Esophagus muscularis mucosa (tissue), 4 donors: ENCODE measurements at places on chromosomes 1 and 21.

DNA sequence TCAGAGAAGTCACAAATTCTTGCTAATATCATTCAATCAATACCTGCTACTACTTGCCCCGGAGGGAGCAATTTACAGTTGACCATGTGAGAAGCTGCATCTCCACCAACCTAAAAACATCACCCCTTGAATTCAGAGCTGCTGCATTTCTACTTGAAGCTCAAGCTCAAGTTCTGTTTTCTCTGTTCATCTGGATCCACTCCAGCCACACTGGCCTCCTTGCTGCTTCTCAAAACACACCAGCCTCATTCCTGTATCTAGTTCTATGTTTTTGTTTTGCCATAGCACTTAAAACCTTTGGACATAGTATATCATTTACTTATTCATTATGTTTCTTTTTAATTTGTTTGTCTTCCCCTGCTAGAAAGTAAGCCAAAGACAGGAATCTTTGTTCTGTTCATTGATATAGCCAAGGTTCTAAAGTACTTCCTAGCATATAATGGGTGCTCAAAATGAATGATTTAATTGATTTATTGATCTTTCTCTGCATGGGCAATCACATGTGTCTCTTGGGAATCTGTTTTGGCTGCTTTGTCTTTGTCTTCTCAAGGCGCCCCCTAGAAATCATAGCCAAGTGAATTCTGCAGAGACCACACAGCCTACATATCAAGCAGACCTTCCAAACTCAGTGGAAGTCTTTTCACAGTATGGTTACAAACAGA lies 23.6 kb downstream of the SYF2 start:
- DNase-seq, result no peak

- DNase-seq, result no peak
Observed at GRCh38 chr1:84298684-84299535, 2.6 kb upstream of the SAMD13 start.

GRCh38 chr1:119732465-119733168 lies 20.9 kb downstream of the PHGDH start:
- no peak for DNase-seq

- peak; percentile 64 for DNase-seq
Observed at GRCh38 chr21:41993744-41994143, 16.4 kb downstream of the ZBTB21 start.

- DNase-seq, result no peak
Observed at GRCh38 chr1:158212320-158212719, 31.6 kb downstream of the CD1D start.

GRCh38 chr1:41672173-41672572 lies 187.7 kb upstream of the EDN2 start:
- no peak for DNase-seq

DNA sequence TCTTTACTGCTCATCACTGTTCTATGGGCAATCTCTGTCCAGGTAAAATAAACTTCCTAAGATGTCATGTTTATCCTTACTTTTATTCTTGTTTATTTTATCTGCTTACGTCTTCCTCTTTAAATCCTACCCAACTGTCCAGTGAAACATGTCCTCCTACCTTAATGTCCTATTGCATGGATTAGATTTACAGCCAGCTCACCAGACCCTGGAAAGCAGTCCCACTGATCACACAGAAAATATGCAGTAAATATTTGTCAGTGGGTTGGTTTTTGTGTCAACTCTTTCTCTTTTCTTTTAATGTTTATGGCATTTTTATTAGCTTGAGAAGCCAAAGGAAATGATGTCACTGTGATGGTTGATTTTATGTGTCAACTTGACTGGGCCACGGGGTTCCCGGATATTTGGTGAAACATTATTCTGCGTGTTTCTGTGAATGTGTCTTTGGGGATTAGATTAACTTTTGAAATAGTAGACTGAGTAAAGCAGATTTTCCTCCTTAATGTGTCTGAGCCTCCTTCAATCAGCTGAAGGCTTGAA lies 258.3 kb downstream of the SRGAP2C start:
- no peak for DNase-seq

GRCh38 chr1:20061866-20062265 lies 8.1 kb upstream of the PLA2G5 start:
- DNase-seq, result peak; percentile 53

DNA sequence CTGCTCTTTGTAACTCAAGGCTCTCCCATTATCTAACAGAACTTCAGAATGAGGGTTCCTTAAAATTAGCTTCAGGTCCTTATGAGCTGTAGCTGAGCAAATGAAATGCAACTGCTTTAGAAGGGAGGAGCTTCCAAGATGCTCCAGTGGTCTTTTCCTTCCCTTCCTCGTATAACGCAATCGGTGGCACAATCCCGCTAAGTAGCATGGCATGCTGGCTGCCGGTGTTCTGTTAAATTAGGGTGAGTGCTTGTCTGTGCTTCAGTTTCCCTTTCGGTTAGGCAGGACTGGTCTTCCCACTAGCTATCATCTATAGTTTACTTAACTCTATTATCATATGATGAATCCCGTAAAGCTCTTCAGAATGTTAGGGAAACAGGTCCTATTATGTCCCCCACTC lies 917 bp downstream of the KIAA0040 start:
- peak; percentile 90 for DNase-seq

DNA sequence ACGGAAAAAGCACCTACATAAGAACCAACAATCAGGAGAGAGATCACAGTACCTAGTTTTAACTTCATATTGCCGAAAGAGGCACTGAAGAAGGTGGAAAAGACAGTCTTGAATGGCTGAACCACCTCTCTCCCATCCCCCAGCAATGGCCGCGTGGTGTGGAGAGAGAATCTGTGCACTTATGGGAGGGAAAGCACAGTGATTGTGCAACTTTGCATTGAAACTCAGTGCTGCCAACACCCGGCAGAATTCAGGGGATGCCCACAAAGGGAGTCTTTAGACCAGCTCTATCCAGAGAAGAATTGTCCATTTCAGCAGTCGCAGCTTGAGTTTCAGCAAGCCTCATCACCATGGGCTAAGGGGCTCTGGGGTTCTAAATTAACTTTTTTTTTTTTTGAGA lies 186.3 kb upstream of the USP25 start:
- no peak for DNase-seq

GRCh38 chr1:180966312-180966711 lies 53.6 kb downstream of the KIAA1614 start:
- DNase-seq, result no peak

DNA sequence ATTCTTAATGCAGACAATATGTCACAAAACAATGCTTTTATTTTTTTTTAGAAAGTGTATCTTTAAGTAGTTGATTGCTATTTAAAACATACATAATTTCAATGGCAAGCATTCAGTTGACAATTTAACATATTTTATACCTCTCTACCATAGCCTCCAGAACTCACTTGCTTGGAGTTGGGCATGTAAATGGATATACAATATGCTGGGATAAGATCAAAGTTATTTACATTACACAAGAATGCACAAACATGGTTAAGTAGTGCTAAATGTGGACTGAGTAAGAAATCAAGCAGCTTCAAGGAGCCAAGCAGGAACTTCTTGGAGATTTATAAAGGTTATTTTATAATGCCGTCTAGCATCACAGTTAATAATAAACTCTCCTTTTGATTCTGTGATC lies 17.0 kb downstream of the CLCA4 start:
- no peak for DNase-seq

DNA sequence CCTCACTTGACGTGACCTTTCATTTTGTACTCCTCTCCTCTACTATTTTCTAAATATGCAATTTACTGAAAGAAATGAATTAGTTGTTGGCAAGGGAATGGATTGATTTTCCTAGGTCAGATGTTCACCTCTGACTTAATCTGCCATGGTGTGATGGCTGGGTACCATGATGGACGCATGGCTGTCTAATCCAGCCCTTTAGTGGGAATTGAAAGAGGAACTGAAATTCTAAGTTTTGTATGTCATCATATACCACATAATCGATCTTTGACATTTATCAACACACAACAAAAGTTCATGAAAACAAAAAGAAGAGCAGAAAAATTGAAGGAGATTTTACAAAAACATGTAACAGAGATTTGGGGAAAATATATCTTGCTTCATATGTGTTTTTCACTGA lies 331.3 kb upstream of the SNX7 start:
- DNase-seq, result no peak

DNA sequence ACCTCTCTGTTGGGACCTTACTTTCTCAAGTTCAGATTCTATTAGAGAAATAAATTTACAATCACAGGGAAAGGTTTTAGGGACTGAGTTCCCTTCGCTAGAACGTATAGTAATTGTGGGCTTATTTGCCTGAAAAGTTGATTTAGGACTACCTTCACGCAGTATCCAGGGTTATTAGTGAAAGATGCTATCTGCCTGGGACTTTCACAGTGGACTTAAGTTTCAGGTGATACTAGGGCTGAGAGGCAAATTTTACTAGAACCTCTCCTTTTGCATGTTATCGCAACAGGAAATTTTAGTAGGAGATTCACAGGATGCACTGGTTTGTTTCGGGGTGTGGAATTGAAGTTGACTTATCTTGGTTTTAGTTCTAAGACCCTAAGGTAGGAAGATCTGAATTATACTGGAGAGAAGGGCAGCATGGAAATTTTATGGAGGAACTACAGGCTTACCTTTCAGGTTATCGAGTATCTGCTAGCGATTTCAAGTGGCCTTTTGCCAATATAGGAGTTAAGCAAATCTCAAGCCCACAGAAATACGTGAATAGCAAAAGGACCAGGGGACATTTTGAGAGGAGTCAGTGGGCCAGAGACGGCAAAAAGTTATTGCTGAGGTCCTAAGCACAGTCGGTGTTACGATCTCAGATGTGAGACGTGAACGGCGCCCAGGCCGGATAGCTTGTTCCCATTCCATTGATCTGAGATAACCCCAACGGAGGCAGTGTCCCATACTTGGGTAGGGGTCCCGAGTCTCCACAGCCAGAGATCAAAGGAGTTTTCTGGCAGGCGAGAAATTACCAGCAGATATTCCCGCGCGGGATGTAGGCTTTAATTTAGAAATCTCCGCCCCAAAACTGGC lies 723 bp upstream of the GNAI3 start:
- DNase-seq, result no peak

- DNase-seq, result no peak
Observed at GRCh38 chr21:44792702-44793591, 8.7 kb downstream of the UBE2G2 start.

DNA sequence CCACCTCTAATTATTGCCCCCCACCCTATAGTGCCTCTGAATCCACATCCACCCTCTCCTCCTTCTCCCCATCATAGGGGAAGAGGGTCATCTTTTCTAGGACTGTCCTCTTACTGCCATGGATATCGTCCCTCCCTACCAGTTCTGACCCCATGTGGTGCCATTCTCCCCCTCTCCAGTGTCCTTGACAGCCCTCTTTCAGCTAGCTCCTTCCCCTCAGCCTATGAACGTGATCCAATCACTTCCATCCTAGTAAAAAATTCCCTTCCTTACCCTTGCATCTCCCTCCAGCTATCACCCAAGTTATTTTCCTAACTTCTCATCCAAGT lies 172.7 kb downstream of the RRAGC start:
- peak; percentile 64 for DNase-seq

DNA sequence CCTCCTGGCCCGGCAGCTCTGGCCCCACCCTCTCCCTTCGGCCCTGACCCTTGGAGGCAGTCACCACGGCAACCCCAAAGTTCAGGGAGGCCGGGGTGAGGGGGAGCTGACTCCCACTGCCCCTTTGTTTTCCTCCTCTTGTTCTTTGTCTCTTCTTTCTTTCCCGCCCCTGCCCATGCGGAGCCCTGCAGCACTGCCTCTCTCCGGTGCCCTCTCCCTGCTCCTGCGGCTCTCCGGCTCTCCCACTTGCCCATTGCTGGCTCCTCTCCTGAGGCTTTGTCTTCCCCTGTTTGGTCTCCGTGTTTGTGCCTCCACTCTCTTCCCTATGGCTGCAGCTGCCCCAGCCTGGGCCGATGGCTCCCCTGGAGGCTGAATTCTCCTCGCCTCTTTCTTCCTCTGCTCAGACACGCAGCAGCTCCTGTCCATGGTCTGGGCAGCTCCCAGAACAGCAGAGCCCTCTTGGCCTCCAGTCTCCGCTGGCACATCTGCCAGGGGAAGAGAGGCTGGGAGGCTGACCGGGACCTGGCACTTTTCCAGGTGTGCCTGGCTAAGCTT lies 5.8 kb downstream of the CELSR2 start:
- DNase-seq, result no peak
